ENCODE measurements at places on chromosomes 2 and 18.

DNA sequence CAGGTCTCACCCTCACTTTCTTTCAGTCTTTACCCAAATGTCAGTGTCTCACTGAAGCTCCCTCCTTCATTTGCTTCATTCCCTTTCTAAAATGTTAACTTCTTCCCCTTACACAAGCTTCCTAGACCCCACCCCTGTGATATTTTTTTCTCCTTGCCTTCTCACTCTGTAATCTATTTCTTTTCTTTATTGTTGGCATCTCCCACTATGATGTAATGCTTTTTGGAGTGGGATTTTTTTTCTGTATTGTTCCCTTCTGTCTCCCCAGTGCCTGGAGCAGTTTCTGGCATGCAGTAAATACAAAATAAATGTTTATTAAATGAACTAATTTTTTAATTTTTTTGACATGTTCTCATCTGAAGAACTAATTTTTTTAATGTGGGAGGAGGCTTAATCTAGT lies 55.9 kb upstream of the MAP3K20 start:
- no peak for DNase-seq

GRCh38 chr18:25876330-25876948 lies 214.0 kb downstream of the SS18 start:
- DNase-seq: no peak

DNA sequence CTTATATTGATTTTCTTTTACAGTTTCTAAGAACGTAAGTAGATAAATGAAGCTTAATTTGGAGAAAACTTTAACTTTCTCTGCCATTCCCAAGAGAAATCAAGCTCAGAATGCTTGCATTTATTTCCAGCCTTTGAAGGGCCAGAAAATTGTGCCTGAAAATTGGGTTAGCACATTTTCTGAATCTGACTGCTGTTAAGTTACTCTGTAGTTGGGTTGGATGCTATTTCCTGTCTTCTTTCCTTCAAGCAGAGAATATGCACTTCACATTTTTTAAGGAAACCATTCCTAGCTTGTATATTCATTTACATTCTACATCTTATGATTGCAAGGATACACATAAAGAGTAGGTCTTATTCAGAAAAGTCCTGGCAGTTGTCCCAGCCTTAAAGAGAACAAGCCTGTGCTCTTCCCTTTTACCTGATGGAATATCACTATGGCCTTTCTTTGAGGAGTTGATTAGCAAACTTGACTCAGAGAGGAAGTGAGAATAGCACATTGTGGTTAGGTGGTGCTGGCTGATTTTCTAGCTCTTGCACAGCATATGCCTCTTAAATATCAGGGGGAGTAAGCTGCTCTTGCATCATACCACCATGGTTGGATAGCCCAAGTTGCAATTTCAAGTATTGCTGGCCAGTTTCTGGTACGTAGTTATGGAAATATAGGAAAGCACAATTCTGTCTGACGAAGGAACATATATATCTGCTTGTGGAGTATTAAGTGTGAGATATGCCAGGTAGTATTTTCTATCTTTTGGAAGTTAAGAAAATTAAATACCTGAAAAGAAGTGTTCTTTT lies 133.7 kb downstream of the COMMD1 start:
- DNase-seq: no peak

DNA sequence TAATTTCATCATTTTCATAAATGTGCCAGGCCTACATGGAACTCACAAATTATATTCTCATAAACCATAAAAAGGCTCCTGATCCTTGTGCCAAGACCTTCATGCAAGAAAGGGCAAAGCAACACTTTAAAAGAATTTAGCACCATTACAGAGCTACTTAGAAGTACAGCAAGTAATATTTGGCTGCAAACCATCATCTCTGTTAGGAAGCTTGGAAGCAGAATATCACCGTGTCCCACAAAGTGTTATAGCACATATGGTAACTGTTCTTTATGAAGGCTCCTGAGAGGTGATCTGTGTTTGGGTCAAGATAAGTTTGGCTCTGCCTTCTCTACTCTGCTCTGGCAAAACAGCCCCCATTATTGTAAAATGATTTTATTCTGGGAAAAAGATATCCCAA lies 59.7 kb upstream of the KCNJ3 start:
- no peak for DNase-seq

DNA sequence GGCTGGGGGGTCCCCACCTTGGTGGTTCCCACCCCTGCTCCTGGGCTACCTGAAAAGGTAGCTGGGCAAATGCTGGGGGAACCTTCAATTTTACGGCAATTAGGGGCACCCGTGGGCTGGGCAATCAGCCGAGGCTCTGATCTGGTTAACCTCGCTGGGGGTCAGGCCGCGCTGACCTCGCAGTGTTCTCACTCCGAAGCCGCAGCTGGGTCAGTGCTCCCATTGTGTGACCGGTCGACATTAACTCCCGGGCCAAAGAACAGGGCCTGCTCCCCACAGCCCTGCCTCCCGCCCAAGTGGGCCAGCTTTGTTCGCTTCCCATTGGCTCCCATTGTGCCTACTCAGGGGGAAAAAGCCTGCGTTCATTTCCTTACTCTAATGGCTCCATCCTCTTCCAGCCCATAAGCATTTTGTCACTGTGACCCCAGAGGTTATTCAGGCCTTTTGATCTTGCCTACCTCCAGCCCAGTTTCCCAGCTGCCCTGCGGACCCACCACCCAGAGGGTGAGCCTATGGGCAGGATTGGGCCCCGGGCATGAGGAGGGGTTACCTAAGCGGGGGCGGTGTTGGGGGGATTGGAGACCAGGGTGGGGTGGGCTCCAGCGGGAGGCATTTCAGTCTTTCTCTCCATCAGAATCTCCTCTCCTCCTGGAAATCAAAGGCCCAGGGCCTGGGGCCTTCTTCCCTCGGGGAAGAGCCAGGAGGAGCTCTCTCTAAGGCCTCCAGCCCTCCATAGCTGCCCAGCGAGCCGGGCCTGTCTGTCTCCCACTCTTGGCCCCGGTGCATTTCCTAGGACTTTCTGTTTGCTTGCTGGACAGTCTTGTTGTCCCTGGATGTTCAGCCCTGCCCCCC lies 90.1 kb downstream of the MYCN start:
- DNase-seq: no peak

GRCh38 chr2:173762221-173762620 lies 203.0 kb downstream of the SP3 start:
- no peak for DNase-seq

GRCh38 chr2:223050900-223051504 lies 988 bp upstream of the KCNE4 start:
- DNase-seq: no peak

DNA sequence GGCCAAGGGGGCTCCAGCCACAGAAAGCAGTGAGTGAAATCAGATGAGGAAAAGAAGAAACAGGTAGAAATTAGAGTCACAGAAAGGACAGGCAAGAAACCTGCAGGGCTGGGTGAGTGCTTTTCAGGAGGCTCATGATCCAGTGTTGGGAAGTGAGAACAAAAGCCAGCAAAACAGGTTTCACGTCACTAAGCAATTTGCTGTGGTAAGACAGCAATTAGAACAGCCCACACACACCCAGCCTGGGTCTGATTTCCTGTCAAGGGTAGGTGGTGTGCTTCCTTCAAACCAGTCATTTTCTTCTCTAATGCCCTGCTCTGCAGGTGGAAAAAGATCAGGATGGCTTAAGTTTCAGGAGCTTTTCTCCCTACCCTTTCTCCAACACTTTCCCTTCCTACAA lies 52.9 kb upstream of the XDH start:
- no peak for DNase-seq

DNA sequence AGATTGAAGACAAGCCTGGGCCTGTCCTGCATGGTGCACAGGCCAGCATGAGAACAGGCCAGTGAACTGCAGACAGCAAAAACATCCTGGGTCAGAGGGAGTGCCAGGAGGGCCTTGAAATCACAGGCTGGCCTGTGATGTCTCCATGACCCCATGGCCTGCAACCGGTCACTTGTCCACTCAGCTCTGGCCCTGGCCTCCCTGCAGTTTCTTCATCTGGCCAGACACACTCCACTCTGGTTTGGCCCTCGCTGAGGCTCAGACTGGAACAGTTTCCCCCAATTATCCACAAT lies 12.6 kb downstream of the CYRIA start:
- DNase-seq: no peak

GRCh38 chr18:159037-159652 lies 788 bp downstream of the USP14 start:
- DNase-seq: peak; percentile 9

DNA sequence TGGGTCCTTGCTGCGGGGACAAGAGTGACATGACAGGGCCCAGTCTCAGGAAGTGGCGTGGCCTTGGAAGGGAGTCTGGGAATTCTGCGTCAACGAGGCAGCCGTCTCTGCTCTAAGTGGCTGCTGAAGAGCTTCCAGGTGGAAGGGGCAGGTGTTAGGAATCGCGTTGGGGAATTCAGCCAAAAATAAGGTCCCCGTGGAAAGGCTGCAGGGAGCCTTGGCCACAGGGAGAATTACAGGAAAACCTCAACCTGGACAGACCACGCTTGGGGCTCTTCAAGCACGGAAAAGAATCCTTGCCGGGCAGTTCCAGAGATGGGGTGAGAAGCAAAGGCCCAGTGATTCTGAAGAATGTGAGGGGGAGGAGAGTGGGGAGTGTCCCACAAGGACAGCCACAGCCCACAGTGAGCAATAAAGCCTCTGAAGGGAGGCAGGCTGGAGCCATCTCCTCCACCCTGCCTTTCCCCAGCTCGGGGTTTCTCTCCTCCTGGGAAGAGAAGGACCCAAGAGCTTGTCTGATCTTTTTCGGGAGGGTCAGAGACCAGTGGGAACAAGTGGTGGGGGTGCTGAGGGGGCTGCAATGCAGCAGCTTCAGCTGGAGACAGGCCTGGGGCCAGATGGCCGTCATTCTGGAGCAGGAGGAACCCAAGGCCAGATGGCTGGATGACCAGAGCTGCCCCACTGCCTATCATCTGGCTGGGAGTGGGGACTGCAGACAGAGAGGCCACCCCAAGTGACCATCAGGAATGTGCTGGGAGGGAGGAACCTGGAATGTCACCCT lies 106.4 kb upstream of the SMAD2 start:
- peak; percentile 87 for DNase-seq

- DNase-seq: no peak
Measured at GRCh38 chr2:24930768-24931167, 10.7 kb upstream of the ADCY3 start.

DNA sequence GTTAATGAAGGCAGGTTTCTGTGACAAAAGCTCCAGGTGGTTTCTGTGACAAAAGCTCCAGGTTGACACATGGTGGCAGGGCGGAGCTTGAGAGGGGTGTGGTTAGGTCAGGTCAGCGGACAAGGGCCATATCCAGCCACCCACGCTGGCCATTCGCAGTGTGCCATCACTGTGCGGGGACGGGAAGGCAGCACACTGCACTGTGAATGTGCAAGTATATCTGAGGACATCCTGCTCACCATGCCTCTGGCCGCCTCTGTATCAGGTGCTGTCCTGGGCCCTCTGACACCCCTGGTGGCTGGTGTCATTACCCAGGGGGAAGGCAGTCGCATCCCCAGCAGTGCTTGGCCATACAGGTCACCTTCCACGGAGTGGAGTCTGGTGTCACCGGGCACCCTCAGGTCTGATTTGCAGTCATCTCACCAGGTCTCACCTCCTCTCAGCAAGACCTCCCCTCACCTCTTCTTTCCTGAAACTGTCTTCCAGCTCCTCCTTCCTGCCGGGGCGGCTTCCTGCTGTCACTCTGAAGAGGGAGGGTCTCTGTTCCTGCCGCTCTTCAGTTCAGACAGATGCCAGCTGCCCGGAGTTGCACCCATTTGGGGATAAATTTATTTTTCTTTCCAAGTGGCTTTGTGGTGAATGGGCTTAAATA lies 34.9 kb downstream of the CTIF start:
- DNase-seq: no peak

- no peak for DNase-seq
Measured at GRCh38 chr2:202818321-202818720, 53.2 kb downstream of the ICA1L start.

GRCh38 chr2:50783111-50783510 lies 248.8 kb downstream of the NRXN1 start:
- no peak for DNase-seq

DNA sequence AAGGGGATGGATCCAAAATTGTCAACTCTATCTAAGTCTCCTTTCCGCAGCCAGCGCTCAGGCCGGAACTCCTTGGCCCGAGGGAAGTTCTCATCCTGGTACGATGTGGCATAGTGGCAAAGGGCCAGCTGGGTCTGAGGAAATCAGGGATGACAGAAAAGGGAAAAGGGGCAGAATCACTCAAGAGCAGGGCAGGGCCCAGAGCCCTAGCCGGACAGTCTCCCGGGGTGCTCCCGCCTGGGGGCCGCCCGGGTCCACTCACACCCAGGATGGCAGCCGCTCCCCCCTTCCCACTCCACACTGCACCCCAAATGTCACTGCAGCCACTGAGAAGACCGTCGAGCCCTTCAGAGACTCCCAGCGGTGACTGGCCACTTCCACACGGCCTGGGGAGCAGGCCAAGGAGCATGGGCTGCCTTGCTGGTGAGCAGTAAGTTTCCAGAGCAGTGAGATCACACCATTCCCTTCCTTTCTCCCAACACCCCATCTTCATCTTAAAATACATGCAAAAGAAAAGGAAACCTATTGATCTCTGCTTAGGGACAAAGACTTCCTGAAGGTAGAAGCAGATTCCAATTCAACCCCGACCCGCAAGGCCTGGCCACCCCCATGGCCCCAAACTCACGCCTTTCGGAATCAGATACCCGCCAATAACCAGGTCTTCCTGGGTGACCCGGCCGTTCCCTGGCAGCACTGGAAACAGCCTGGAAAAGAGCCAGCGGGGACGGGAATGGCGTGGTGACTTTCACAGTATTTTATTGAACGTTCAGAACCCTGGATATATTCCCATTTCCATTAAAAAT lies 26.7 kb downstream of the CYP27C1 start:
- DNase-seq: no peak

DNA sequence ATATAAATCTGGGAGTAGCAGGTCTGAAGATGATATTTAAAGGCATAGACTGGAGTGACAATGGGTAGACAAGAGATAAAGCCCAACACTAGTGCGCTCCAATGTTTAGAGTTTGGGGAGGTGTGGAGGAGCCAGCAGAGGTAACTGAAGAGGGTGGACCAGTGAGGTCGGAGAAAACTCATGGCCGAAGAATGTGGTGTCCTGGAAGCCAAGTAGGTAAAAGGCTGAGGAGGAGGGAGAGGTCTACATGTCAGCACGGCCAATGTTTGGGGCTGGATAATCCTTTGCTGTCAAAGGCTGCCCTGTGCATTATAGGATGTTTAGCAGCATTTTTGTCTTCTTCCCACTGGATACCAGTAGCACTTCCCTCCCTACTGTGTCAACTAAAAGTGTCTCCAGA lies 78.8 kb upstream of the KCNE4 start:
- DNase-seq: no peak

DNA sequence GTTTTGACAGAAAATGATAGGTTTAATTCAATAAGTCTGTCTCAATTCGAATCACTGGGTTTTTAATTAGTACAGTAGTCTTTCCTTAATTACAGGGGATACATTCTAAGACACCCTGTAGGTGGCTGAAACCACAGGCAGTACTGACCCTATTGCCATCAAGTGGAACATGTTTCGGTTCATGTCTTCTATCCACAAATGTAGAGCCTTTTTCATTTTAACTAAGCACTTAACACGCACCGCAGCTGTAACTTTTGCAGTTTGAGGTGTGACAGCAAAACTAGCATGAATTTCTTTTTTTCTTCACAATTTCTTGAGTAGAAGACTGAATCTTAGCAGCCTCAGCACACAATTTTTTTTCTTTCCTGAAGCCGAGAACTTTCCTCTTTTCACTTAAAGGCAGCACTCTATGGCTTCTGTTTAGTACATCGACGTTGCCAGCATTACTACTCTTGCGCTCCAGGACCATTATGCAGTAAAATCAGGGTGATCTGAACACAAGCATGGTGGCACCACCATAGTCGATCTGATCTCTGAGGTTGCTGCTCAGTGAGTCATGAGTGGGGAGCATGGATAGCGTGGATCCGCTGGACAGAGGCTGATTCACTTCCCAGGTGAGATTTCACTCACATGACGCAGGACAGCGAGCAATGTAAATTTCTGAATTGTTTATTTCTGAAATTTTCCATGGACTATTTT lies 805.1 kb downstream of the RNF144A start:
- no peak for DNase-seq
